CD4-positive, alpha-beta T cell (primary cell): ENCODE measurements at places on chromosomes 5 and 9.
A peak's percentile ranks its signal among the peaks of the same experiment; 100 is the strongest.

DNA sequence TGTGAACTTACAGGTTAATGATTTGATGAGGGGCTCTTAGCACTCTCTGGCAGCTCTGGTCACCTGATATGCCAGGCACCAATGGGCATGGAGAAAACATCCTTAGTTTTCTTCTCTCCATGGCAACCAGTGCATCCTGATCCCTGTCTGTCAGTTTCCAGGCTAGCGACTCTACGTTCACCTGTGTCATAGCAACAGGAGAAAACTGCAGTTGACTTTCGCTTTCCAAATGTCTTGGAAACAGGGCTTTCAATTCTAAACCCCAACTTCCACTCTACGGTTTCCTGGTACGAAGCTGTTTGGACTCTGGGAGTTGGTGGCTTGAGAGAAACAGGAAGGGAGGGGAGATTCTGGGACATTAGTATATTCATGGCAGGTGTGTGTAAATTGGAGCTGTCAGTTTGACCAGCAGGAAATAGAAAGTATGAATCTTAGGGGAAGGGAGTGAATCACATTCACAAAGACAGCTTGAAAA, 74.4 kb downstream of the SLC28A3 start:
- DNase-seq: no peak

DNA sequence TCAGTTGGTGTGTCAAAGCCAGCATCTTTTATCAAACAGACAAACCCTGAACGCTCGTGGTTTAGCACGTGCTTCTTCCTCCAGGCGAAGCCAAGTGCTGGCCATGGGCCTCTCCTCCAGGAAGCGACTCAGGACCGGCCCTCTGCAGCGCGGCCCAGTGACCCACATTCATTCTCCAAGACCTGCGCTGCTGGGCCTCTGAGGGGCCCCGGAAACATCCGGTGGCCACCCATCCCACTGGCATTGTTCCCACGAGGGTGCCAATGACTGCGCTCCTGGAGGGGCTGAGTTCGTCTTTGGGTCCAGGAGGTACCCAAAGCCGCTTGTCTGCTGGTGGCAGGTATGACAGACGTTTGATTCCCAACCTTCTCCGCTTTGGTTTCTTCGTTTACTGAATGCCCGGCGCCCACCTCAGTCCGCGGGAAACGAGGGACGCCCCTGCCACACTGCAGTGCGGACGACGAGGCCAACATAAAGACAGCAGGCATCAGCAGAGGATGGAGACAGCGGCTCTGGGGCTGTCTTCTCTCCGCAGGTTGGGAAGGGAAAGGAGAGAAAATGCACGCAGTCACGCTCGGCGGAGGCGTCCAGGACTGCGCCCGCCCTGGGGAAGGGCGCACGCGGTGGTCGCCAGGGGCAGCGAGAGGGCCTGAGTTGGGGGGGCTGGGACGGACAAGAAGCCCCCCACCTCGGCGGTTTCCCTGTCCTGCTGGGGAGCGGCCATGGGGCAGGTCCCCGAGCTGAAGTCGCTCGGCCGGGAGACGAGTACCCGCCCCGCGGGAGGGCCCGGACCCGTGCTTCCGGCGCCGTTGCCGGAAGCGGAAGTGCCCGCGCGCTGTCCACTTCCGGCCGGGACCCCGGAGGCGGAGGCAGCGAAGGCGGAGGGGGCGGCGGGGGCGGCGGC, at the start of gene EXOC3:
Gene EXOC3 (plus strand): TSS at position 842 of the 904 bp plus-strand sequence. CDS start 3,030 bp downstream, outside the sequence.
- DNase-seq: peak; percentile 89

- DNase-seq: no peak
Measured at GRCh38 chr5:79806741-79807140, 117.1 kb downstream of the CMYA5 start.

GRCh38 chr5:147611483-147611882, 101.6 kb upstream of the DPYSL3 start:
- DNase-seq: no peak

DNA sequence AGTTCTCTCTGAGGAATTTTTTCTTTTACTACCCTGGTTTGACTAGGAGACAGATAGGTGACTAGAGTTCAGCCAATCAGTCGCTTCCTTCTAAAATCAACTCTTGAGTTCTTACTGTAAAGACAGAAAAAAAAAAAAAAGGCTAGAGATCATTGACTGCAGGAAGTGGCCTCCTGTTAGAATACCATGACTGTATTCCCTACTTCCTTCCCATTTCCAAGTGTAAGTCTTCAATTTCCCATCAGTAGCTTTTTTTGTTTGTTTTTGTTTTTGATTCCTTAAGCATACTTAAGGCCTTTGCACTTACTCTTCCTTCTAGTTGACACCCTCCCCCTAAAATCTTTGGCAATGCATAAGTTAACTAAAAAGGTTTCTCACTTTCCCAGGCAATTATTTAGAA, 154.3 kb downstream of the HMHB1 start:
- DNase-seq: no peak

DNA sequence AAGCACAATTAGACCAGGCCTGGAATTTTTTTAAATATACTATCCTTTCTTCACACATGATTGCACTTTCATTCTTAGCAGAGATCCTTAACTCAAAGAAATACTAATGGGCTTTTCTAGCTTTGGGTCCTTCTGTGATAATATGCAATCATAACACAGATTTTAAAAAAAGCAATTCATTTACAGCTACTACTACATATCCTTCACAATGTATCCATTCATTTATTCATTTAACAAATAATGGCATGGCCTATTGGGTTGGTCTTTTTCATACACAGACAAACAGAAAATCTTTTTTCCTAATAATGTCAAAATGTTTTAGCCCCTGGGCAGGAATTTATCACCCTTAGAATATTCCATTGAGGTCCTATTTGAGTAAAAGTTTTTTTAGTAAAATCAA, 47.0 kb downstream of the SAXO1 start:
- no peak for DNase-seq

GRCh38 chr5:110054240-110054639, 364.5 kb downstream of the MAN2A1 start:
- DNase-seq: peak; percentile 55

- DNase-seq: no peak
Measured at GRCh38 chr9:18604767-18605730, 131.1 kb downstream of the ADAMTSL1 start.

- DNase-seq: no peak
Measured at GRCh38 chr5:131563434-131564228, 71.4 kb downstream of the RAPGEF6 start.

DNA sequence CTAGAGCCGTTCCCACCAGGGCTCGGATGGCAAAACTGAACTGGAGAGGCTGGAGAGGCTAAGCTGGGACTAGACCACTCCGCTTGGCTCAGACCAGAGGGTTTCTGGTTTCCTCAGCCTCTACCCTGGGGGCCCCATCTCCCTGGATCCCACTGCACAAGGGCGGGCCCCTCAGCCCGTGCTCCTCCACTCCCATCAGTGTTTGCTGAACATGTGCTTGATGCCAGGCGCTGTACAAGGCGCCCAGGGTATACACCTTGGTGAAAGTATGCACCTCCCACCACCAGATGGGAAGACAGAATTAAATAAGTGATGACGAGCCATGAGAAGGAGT, 18.0 kb downstream of the GPX3 start:
- DNase-seq: no peak

DNA sequence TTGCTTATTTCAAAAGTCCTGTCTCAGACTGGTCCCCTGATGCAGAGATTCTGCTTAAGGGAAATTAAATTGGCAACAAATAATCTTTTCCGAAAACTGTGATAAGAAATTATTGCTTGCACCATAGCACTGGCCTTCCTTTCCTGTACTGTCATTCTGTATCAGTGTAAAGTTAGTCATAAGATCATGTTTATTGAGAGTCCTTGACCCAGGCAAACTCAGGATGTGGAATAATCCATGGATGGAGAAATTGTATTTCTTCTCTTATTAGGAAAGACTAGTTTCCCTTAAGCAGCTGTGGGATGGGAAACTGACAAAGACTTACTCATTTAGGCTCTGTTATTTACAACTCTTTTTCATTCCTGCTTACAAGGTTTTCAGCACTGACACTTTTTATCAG, 83.0 kb upstream of the RANBP6 start:
- DNase-seq: no peak

GRCh38 chr5:41406424-41406823, 104.0 kb downstream of the PLCXD3 start:
- no peak for DNase-seq

- DNase-seq: no peak
Measured at GRCh38 chr5:106720367-106720766, 950.4 kb downstream of the EFNA5 start.

DNA sequence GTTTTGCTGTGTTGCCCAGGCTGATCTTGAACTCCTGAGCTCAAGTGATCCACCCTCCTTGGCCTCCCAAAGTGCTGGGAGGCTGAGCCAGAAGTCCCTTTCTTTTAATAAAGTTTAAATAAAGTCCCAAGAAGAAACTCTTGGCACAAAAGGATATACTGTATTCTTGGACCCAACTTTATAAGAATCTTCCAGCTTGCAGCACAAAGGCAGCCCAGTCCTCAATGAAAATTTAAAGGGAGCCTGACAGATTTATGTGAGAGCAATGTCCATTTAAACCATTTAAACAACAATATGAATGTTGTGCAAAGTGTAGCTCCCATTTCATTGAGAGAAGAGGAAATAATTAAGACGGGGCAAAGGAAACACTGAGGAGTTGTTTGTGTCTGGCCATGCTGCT, 217.0 kb downstream of the DOCK8 start:
- DNase-seq: no peak

DNA sequence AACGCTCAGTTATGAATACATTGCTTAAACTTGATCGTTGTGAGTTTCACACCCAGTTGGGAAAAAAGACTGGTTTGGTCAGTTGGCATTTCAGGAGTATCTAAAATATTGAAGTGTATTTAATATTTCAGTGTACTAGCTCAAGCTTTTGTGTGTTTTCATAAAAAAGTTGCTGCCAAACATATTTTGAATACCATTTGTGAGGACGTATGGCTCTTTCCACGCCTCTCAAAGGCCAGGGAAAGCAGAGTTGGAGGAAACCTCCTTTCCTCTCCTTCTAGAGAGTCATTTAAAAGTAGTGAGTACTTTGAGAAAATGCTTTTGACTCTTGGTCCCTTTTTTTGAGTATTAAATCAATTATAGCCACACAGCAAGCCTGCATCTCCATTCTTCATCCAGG, 43.2 kb upstream of the ANKRD33B start:
- DNase-seq: no peak

- no peak for DNase-seq
Measured at GRCh38 chr9:14344941-14345353, 31.0 kb upstream of the NFIB start.

DNA sequence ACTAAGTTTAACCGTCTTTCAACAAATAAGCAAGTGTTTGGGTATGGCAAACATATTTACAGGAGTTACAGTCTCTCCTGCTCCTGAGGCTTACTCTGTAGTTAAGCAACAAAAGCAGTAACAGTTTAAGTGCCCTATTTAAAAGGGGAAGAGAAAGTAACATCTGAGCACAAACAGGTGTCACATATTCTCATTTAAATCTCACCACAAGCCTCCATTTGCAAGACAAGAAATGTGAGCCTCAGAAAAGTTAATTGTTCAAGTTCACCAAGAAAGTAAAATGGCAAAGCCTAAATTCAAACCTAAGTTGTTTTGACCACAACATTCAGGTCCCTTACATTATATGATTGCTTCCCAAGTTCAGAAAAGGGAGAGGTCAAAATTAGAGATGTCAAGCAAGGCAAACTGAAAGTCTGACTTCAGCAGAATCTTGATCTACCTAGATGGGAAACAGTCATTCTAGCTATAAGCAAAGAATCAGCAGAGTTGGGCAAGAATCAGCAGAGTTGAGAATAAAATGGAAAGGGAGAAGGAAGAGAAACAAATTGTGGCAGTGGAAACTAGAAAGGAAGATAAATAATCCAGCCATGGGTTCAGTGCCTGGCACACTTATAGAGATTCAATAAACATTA, 93.4 kb downstream of the STRBP start:
- DNase-seq: no peak

DNA sequence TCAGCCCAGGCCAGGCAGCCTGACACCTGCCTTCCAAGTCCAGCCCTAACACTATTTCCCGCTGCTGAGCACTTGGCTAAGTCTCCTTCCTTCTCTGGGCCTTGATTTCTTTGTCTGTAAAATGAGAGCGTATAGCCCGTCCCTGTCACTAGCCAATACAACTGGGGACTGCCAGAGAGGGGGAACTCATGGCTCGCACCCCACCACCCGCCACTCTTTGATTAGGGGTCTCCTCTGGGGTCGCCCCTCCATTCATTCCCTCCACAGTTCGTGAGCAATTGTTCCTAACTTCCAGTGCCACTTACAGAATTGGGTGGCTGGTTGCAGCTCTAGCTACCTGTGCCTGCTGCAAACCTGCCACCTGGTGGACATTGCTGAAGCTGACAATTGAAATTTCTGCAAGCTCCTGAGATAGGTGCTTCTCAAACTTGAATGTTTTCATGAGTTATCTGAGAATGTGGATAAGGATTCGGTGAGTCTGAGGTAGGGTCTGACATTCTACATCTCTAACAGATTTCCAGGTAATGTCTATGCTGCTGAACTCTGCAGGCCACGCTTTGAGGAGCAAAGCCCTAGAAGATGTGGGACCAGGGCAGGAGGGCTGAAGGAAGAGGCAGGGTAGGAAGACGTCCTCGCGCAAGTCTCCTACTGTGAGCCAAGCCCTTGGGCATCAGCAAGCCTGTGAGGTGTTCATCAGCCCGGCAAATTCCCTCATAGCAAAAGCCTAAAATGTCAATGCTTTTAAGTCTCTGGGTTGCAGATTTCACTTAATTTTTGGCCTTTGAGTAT, 13.3 kb upstream of the RECK start:
- DNase-seq: peak; percentile 67

GRCh38 chr5:142500227-142500905, 175.5 kb upstream of the SPRY4 start:
- no peak for DNase-seq

GRCh38 chr5:142545650-142546322, 140.1 kb downstream of the FGF1 start:
- no peak for DNase-seq

- no peak for DNase-seq
Measured at GRCh38 chr5:171455522-171455921, 36.1 kb downstream of the FGF18 start.

- no peak for DNase-seq
Measured at GRCh38 chr5:89168766-89169165, 285.8 kb upstream of the MEF2C start.

DNA sequence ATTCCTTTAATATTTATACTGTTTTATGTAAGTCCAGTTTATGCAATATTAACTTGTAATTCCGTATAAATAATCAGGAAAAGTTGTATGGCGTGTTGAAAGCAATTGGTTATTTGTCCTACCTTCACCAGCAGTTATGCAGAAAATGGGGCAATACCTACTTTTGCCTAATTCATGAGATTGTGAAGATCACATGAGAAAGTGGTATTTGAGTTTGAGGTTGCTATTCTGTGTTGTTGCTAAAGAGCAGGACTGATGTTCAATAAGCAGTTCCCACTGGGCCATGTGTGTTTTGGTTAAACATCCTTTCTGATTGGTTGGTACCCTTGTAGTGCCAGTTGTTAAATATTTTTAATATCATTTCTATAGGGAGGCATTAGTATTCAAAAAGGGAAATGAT, 3.2 kb downstream of the TGFBR1 start:
- DNase-seq: no peak

GRCh38 chr9:76562511-76562911, 103.5 kb downstream of the GCNT1 start:
- peak; percentile 32 for DNase-seq

GRCh38 chr9:121926351-121926801, 166.7 kb downstream of the TTLL11 start:
- DNase-seq: no peak

- DNase-seq: no peak
Measured at GRCh38 chr5:35339616-35340100, 109.4 kb upstream of the PRLR start.

- DNase-seq: no peak
Measured at GRCh38 chr5:1857256-1857600, 25.5 kb downstream of the IRX4 start.

GRCh38 chr5:73442231-73442811, 6.3 kb downstream of the FOXD1 start:
- no peak for DNase-seq
